ENCODE measurements at places on chromosomes 6 and 20. TPM values are rescaled to one million over a fixed set of nuclear protein-coding genes. Genes with fewer than 3 reads are reported as not detected.
A peak's percentile ranks its signal among the peaks of the same experiment; 100 is the strongest.

- DNase-seq: no peak
Measured at GRCh38 chr20:888057-888456, 28.1 kb downstream of the ANGPT4 start.

- DNase-seq: peak; percentile 70
Measured at GRCh38 chr6:21033575-21034026, 499.3 kb downstream of the CDKAL1 start.

DNA sequence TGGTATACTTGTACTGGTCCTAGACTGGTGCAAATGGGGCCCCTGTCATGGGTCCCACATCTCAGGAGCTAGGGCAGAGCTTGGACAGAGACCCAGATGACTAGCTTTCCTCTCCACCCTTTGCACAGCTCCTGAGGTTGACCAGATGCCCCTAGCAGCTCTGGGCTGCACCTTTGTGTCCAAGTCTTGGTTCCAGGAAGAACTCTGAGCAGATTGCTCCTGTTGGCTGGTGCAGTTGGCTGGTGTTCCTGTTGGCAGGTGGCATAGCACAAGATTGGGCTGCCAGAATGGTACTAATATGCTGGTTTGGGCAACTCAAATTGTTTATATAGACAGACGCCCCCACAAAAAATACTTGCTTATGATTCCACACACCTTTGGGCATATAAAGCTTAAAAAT is 89.4 kb upstream of the EZR start:
- no peak for DNase-seq

- DNase-seq: no peak
Measured at GRCh38 chr6:116949964-116950363, 72.9 kb downstream of the RFX6 start.

DNA sequence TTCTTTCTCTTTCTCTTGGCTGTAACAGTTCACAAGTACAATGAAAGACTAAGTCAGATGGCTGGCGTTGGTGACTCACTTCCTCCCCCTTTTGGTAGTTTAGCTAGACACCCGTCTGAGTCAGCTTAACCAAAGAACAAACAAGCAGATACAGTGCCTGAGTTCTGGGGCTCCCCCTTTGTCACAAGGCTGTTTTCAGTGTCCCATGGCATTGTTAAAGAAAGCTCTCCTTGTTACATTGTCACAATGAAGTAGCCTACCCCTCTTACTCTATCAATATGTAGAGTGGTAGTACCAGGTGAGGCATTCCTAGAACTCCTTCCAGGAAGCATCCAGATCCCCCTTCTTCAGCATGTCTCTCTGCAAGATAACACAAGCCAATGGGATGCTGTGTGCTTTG is 38.6 kb downstream of the KIAA0408 start:
- peak; percentile 97 for DNase-seq

DNA sequence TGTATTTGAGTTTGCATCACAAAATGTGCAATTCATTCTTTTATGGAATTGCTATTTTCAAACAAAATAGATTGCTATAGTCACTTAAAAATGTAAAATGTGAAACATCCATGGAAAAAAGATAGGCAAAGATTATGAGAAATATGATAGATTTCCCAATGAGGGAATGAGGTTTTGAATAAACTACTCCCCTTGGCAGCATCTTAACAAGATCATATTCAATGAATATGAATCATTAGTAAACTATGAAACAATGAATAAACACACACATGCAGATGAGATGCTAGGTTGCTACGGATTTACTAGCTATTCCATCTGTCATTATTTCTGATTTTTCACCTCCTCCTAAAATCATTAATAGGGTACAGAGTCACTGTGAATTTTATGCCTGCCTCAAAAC is 401.8 kb downstream of the PHF3 start:
- no peak for DNase-seq

DNA sequence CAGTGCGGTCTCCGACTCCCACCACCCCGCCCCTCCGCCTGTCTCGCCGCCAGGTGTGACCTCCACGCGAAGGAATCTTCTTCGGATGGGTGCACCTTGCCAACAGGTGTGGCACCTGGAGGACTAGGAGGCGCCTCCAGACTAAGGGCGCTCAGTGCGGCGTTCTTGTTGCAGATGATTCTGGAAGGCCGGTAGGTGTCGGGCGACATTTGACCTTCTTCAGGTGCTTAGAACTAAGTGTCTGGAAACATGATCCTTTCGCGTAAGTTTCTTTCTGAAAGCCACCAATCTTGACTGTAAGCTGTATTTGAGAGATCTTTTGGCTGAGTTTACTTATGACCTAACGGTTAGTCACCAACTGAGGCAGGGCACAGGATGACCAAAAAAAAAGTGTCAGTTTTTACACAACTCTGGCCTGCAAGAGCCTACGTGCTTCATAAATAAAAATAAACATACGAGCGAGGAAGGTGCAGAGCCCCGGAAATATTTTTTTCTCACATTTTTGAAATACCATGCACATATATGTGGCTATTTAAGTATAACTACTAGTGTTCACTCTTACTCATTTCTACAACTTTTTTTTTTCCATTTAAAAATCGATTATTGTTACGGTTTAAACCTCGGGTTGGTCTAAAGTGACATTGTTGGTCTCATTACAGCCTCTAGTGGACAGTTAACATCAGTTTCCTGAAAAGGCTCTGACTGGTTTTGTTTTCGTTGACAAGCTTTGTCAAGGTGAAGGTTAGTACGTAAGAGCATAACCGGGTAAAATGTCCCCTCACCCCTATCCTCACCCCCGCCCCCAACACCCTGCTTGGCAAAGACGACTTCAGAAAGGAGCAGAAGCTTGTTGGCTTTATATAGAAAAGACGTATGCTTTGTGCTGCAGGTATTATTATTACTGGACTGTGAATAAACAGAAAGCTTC is 1.6 kb upstream of the ATXN1 start:
- peak; percentile 87 for DNase-seq

DNA sequence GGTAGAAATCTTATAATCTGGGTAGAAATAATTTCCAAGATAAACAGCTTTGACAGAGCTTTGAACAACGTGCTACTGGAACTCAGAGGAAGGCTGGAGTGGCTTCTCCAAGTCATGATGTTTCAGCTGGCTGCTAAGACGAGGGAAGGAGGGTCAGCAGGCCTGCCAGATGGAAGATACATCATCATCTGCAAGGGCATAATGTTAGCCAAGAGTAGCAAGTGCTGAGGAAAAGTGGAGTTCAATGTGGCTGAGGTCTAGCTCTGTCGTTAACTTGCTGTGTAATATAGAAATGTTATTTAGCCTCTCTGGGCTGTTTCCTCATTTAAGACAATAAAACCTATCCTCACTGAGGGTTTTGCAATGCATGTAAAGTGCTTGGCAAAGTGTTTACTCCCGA is 35.1 kb downstream of the RGS17 start:
- peak; percentile 58 for DNase-seq

- no peak for DNase-seq
Measured at GRCh38 chr20:40686434-40686882, 2.6 kb downstream of the MAFB start.

- DNase-seq: no peak
Measured at GRCh38 chr6:167079853-167080297, 43.0 kb upstream of the CCR6 start.

DNA sequence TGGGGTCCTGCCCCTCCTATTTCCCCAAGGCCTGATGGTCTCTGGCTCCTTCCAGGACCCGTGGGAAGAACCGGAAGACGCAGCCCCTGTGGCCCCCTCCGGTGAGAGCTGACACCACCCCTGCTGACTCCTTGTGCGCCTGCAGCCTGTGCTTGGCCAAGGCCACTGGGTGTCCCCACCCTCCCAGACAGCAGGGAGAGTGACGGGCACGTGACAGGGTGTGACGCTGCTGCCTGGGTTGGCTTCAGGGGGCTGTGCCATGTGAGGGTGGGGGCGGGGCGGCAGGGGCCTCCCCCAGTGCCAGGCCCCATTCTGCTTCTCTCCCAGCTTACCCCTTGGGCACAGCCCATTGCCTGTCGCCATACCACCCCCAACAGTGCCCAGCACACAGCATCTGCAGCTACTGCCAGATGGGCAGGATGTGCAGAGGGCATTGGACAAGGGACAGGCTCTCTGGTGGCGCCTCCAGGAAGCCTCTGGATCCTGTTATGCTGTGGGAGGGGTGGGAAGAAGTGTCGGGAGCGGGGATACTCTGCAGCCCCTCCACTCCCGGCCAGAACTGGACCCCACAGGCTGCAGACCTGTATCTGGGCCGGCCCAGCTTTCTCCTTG is 2.9 kb downstream of the BIRC7 start:
- no peak for DNase-seq

GRCh38 chr6:126041516-126041915 is 55.2 kb downstream of the TRMT11 start:
- DNase-seq: no peak

The HLA-DRB5 gene
- 0.13 TPM for total RNA-seq

The MLN gene
- not detected for total RNA-seq

The ADGRF5 gene
- not detected for total RNA-seq

The ENPP4 gene
- total RNA-seq: 1.9 TPM

The SLC32A1 gene
- total RNA-seq: not detected

The PAX1 gene
- not detected for total RNA-seq

The B3GAT2 gene
- total RNA-seq: under 0.01 TPM

The TTI1 gene
- total RNA-seq: 33.5 TPM
